Right atrium auricular region (tissue), 2 donors: ENCODE measurements at places on chromosomes 12 and 14. TPM values are rescaled to one million over a fixed set of nuclear protein-coding genes. Genes with fewer than 3 reads are reported as not detected.
A peak's percentile ranks its signal among the peaks of the same experiment; 100 is the strongest.

FAM90A1 gene
- not detected for total RNA-seq

CCDC177 gene
- total RNA-seq = not detected

GRCh38 chr12:132235116-132235820, 91.0 kb downstream of the NOC4L start:
- H3K36me3 ChIP-seq = no peaks in the 10 kb centered on the region
- no peak overlapping the region for H3K4me3 ChIP-seq
- H3K4me1 ChIP-seq = no peaks in the 10 kb centered on the region
- H3K27ac ChIP-seq = no peak overlapping the region
- H3K27me3 ChIP-seq = no peaks in the 10 kb centered on the region

- no peaks in the 10 kb centered on the region for H3K27me3 ChIP-seq
- H3K4me1 ChIP-seq = no peaks in the 10 kb centered on the region
- no peak overlapping the region for H3K27ac ChIP-seq
- DNase-seq = no peak
Observed at GRCh38 chr14:99899578-99900178, 106.5 kb downstream of the EML1 start.

GRCh38 chr12:27385766-27386564, 53.3 kb downstream of the BMAL2 start:
- no peak overlapping the region for H3K27ac ChIP-seq
- no peak for DNase-seq
- H3K4me1 ChIP-seq = no peaks in the 10 kb centered on the region

DNA sequence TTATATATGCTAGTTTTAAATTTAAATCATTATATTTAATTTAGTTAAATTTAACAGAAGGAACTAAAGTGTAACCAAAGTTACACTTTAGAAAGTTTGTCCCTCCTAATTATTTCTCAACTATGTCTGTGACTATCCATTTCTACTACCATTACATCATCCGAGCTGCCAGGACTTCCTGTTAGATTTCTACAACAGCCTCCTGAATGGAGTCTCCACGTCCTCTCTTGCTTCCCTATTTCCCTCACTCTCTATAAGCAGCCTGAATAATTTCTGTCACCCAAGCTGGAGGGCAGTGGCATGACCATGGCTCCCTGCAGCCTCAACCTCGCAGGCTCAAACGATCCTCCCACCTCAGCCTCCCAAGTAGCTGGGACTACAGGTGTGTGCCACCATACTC, 84.1 kb downstream of the TTC7B start:
- H3K36me3 ChIP-seq = no peaks in the 10 kb centered on the region
- H3K27ac ChIP-seq = no peak overlapping the region
- no peaks in the 10 kb centered on the region for H3K27me3 ChIP-seq
- no peak overlapping the region for H3K4me3 ChIP-seq

GRCh38 chr12:6354495-6355393, 12.9 kb upstream of the TNFRSF1A start:
- DNase-seq = no peak
- no peaks in the 10 kb centered on the region for H3K4me1 ChIP-seq
- no peaks in the 10 kb centered on the region for H3K27me3 ChIP-seq
- H3K4me3 ChIP-seq = no peak overlapping the region
- H3K27ac ChIP-seq = no peak overlapping the region
- H3K36me3 ChIP-seq = no peaks in the 10 kb centered on the region

DNA sequence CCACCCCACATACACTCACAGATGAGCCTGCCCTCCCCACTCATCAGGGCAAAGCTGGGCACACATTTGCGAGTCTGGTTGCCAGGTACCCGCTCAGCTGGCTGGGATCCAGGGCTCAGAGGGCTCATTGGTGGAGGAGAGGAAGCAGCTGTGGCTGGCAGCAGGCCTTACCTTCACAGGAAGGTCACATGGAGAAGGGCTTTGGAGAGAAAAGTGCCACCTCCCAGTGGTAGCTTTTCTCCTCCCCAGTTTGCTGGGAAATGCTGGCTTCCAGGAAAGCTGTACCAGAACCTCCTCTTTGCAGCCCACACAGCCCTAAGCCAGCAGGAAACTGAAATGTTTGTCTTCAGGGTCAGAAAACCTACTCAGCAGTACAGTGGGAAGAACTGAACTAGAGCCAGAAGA, 55.6 kb downstream of the LGMN start:
- H3K27me3 ChIP-seq = no peaks in the 10 kb centered on the region
- no peak for DNase-seq
- H3K36me3 ChIP-seq = no peaks in the 10 kb centered on the region
- peak overlapping the region; percentile 40 for H3K27ac ChIP-seq

- no peaks in the 10 kb centered on the region for H3K4me1 ChIP-seq
- DNase-seq = no peak
- H3K4me3 ChIP-seq = no peak overlapping the region
- H3K36me3 ChIP-seq = no peaks in the 10 kb centered on the region
- no peak overlapping the region for H3K27ac ChIP-seq
Observed at GRCh38 chr14:47949006-47949405, 273.6 kb upstream of the MDGA2 start.

- no peaks in the 10 kb centered on the region for H3K36me3 ChIP-seq
- no peaks in the 10 kb centered on the region for H3K4me1 ChIP-seq
- no peak overlapping the region for H3K27ac ChIP-seq
- DNase-seq = no peak
Observed at GRCh38 chr12:45663455-45663854, 66.1 kb upstream of the ARID2 start.
